ENCODE measurements at places on chromosomes 1 and 21. TPM values are rescaled to one million over a fixed set of nuclear protein-coding genes. Genes with fewer than 3 reads are reported as not detected.

GRCh38 chr21:25323356-25323949 lies 283.8 kb downstream of the MRPL39 start:
- no peaks in the 10 kb centered on the region for H3K4me1 ChIP-seq
- DNase-seq, result no peak

RHOU gene
- total RNA-seq, result 0.68 TPM

- peaks cover 16% of the 10 kb centered on the region for H3K4me1 ChIP-seq
- no peaks in the 10 kb centered on the region for H3K27me3 ChIP-seq
- no peak for DNase-seq
- no peak overlapping the region for H3K27ac ChIP-seq
- no peak overlapping the region for H3K4me3 ChIP-seq
These were observed 114.2 kb upstream of the ATP1A1 start for GRCh38 chr1:116258668-116259419.

DNA sequence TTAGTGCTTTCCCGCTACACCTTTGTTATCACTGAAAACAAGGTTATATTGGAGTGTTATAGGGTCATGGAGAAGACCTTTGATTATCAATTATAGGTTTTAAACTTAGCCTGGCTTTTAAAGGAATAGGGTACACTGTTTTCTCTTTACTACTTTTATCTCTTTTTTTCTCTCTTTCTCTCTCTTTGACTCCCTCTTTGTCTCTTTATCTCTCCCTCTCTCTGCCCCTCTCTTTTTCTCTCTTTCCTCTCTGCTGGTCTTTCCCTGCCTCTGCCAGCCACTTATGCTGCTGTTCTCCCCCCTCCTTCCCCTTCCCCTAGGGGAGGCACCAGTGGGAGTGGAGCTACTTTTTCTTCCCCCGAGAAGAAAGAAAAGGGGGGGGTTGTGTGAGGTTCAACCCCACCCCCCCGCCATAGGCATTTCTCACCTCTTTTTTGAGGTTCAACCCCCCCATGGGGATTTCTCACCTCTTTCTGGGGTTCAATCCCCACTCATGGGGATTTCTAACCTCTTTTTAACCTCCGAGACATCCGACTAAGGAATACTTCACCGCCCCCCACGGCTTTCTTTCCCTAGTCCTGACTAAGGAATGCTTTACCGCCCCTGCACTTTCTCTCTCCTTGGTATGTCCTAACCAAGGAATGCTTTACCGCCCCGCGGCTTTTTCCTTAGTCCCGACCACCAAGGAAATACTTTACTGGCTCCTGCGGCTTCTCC lies 17.2 kb upstream of the ZBTB8B start:
- no peak for DNase-seq
- no peak overlapping the region for H3K4me3 ChIP-seq
- H3K27me3 ChIP-seq, result peaks cover 30% of the 10 kb centered on the region
- peaks cover 4% of the 10 kb centered on the region for H3K36me3 ChIP-seq

SERPINC1 gene
- not detected for total RNA-seq

Data from activated CD4-positive, alpha-beta memory T cell treated with anti-CD3 and anti-CD28 coated beads for 36 hours (primary cell).